ENCODE measurements at places on chromosomes 11 and 22. TPM values are rescaled to one million over a fixed set of nuclear protein-coding genes. Genes with fewer than 3 reads are reported as not detected.

- H3K27me3 ChIP-seq, result no peaks in the 10 kb centered on the region
- peaks cover 54% of the 10 kb centered on the region for H3K4me1 ChIP-seq
- peak within 1 kb of the TSS; percentile 99 for H3K4me3 ChIP-seq
- H3K27ac ChIP-seq, result peak within 1 kb of the TSS; percentile 90
Measured at GRCh38 chr11:3840870-3841425, at the start of gene RHOG. Gene RHOG (minus strand): TSS chr11:3840959. CDS start chr11:3828138, 12,821 bp downstream.

GRCh38 chr22:37048133-37048532, 3.4 kb upstream of the KCTD17 start:
- no peak overlapping the region for H3K27ac ChIP-seq
- peaks cover under 1% of the 10 kb centered on the region for H3K36me3 ChIP-seq
- H3K27me3 ChIP-seq, result no peaks in the 10 kb centered on the region
- no peak overlapping the region for H3K4me3 ChIP-seq
- DNase-seq, result no peak
- peaks cover 26% of the 10 kb centered on the region for H3K4me1 ChIP-seq

C11orf91 gene
- not detected for total RNA-seq

KCNQ1 gene
- 2.1 TPM for total RNA-seq

GRCh38 chr11:70352100-70352499, 46.2 kb upstream of the CTTN start:
- no peak overlapping the region for H3K4me3 ChIP-seq
- H3K36me3 ChIP-seq, result peaks cover 72% of the 10 kb centered on the region
- H3K4me1 ChIP-seq, result no peaks in the 10 kb centered on the region
- H3K27ac ChIP-seq, result no peak overlapping the region
- H3K27me3 ChIP-seq, result no peaks in the 10 kb centered on the region
- DNase-seq, result no peak

CBX7 gene
- 251 TPM for total RNA-seq

KCNQ1OT1 gene
- 0.97 TPM for total RNA-seq

- H3K4me1 ChIP-seq, result peaks cover 18% of the 10 kb centered on the region
- DNase-seq, result no peak
- H3K4me3 ChIP-seq, result peak overlapping the region; percentile 55
- peaks cover 49% of the 10 kb centered on the region for H3K27me3 ChIP-seq
- no peaks in the 10 kb centered on the region for H3K36me3 ChIP-seq
- H3K27ac ChIP-seq, result peak overlapping the region; percentile 64
Measured at GRCh38 chr11:13963169-13963948, 836 bp downstream of the SPON1 start.

Data from esophagus muscularis mucosa (tissue), 4 donors.